ENCODE measurements at places on chromosomes 3 and 15.

DNA sequence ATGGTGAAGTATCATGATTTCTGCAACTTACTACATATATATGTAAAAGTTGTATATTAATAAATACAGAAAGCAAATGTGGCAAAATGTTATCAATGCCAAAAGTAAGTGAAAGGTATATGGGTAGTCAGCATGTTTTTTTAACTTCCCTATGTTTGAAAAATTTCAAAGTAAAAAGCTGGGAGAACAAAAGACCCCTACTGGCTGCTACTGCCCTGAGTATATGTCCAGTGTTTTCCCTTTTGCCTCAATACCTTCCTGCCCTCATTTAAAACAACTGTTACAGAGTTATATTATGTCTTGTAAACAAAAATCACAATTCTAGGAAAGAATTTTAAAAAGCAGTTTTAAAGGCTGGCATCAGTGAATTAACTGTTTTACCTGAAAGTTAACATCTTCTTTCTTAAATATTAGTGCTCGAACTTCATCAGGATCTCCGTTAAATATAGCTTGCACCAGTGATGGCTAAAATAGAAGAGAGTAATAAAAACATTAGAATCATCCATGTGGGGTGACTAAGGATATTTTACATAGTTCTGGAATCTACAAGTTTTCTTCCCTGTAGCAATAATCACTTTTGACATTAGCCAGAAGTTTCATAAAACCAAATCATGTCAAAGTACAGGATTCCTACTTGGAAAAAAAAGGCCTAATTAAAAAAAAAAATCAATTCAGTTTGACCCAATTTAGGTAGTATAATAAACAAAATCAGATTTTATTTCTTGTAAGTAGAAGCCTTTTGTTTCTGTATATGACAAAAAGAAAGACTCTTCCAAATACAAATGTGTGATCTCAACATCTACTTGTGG lies 2.7 kb downstream of the ANKRD28 start:
- DNase-seq = no peak

GRCh38 chr3:131217296-131217741 lies 164.3 kb upstream of the NUDT16 start:
- DNase-seq = no peak

DNA sequence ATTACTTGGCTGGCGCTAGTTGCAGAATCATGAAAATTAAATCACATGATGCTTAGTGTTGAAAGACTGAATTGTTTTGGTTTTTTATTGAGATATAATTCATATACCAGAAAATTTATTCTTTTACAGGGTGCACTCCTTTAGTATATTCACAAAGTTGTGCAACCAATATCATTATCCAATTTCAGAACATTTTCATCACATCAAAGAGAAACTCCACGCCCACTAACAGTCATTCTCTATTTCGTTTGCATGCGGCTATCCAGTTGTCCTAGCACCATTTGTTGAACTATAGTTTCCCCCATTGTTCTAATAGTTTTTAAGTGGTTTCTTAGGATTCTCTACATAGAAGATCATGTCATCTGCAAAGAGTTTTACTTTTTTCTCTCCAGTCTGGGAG lies 3.7 kb downstream of the EHD4 start:
- DNase-seq = no peak

DNA sequence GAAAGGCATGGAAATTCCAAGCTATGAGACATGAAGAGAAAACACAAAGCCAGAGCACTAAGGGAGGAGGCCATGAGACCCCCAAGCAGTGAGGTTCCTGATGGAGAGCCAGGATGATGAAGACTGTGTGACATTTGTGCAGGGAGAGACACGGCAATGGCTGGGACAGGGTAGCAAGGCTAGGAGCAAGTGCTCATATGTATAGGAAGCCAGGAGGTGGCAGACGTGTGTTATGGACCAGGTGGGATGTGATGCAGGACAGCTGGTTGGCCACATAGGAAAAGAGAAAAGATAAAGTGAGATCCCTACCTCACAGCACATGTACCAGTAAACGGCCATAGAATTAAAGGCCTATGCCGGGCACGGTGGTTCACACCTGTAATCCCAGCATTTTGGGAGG lies 112.7 kb downstream of the APBA2 start:
- DNase-seq = no peak

GRCh38 chr15:78766041-78766440 lies 45.2 kb downstream of the ADAMTS7 start:
- no peak for DNase-seq

- peak; percentile 17 for DNase-seq
These were observed 61.2 kb downstream of the TSC22D2 start for GRCh38 chr3:150469031-150469930.

GRCh38 chr15:37109872-37110572 lies 9.7 kb upstream of the MEIS2 start:
- no peak for DNase-seq

GRCh38 chr3:16102905-16103364 lies 71.5 kb upstream of the GALNT15 start:
- DNase-seq = no peak

- DNase-seq = no peak
These were observed 46.1 kb downstream of the FBLN2 start for GRCh38 chr3:13594991-13595421.

GRCh38 chr3:186724911-186725310 lies 7.8 kb downstream of the KNG1 start:
- no peak for DNase-seq

- no peak for DNase-seq
These were observed 106.0 kb downstream of the PTPRG start for GRCh38 chr3:61667383-61667782.

DNA sequence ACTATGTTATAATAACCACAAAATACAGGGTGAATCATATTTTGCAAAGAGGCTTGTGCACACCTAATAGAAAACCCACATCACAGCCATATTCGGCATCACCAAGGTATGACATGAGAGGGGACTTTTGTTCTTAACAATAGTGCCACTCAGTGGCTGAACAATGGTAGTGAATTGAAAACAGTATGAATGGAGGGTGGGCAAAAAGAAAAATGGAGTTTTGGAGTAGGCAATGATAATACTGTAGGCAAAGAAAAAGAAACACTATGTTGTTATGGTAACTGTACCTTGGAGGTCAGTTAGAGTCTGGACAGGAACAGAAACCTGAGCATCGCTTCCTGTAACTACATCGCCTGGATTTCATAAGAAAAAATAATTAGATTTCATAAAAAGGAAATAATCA lies 348.6 kb downstream of the PLCL2 start:
- no peak for DNase-seq

- no peak for DNase-seq
These were observed 10.3 kb upstream of the ABHD10 start for GRCh38 chr3:111968319-111969054.

GRCh38 chr15:64149893-64150578 lies 1.5 kb upstream of the SNX22 start:
- no peak for DNase-seq

GRCh38 chr3:119570229-119570628 lies 9.1 kb upstream of the ADPRH start:
- no peak for DNase-seq

DNA sequence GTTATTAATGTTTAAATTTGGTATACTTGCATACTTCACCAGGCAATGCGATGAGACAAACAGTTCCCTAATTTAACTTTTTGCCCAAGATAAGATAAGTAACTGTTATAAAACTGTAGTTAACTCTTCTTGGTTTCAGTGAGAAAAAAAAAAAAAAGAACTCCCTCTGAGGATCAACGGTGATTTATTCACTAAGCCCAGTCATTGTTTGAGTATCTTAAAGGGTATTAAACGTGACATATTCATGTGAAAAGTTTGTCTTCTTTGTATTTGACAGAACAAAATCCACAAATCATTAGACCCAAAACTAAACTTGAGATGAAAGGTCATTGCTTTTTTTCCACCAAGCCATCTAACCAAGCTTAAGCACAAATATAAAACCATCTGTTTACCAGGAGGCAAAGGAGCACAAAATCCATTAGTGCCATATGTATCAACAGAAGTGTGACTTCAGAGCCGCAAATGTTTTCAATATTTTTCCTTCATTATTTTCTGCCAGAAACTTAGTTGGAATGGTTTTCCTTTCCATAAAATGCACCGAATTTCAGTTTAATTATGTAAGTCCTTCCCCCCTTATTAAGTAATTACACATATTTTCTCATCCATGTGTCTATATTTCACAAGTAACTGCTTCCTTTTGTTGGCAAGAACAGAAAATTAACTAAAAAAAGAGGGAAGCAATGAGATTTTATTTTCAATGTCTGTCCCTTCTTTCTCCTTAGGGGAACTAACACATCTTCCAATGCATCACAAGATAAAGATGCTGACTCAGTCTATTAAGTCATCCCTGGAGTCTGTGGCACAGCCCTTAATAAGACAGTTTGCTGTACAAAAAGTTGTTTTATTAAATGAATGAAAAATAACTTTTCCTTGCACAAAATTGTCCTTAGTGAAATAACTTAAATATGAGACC lies 92.2 kb upstream of the RAP2B start:
- DNase-seq = no peak

GRCh38 chr15:37106490-37107001 lies 6.2 kb upstream of the MEIS2 start:
- DNase-seq = no peak

- no peak for DNase-seq
These were observed 3.8 kb upstream of the SLCO3A1 start for GRCh38 chr15:91849749-91850161.

DNA sequence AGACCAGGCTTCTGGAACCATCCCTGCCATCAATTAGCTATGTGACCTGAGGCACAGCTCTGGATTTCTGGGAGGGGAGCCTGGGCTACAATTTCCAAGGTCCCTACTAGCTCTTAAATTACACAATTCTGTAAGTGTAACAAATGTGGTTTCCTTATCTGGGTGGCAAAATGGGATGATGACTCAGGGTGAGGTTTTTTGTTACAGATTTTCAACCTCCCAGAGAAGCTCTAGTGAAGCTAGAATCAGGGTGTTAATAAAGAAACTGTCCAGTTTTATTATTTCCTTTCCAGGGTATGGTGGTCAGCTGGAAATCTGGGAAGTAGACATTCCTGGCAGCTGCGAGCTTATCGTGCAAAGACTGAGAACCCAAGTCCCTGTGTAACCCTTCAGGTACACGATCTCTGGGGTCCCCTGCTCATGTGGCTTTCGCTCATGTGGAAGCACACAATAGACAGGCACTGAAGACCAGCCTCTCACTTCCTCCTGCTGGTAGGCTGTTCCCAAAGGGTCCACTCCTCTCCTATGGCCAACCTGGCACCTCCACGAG lies 7.3 kb downstream of the RAB27A start:
- DNase-seq = no peak

DNA sequence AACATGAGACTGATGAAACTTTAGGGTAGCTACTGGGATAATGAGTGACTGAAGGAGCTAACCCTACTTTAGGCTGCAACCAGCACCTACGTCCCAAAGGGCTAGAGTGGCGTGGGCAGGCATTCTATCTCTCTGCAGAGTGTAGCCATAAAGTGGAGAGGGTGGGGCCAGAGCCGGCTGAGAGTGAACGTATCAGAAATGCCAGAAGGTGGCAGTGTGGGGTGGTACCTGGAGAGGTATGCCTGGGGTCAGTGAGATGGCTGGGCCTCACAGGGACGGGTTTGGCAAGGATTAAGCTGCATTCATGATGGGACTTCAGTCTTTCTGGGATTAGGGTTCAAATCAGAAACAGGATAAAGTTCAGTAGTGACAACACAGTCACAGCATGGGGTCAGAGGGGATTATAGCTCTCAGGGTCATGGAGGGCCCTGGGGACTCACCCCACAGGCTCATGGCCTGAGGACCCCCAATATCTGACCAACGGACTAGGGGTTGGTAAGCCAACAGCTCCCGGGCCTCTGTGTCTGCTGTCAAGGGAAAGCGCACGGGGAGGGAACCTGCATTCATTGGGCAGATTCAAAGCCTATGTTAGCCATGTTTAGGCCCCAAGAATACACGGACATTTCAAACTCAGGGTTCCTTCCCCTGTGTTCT lies 86.5 kb upstream of the FOXB1 start:
- no peak for DNase-seq

DNA sequence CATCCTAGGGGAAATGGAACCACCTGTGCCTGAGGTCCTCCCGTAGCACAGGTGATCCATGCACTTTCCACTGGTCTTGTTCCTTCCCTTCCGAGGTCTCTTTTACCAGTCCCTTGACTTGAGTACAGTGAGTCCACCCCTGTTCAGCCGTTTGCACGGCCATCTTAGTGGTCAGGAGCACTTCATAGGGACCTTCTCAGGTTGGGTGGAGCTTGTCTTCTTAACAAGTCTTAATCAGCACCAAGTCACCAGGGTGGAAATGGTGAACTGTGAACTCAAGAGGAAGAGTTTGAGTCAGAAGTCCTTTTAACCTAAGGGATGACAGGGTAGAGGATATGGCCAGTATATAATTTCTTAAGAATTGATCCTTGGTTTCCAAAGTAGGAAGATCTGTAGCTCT lies 21.4 kb downstream of the ARL8B start:
- DNase-seq = no peak

DNA sequence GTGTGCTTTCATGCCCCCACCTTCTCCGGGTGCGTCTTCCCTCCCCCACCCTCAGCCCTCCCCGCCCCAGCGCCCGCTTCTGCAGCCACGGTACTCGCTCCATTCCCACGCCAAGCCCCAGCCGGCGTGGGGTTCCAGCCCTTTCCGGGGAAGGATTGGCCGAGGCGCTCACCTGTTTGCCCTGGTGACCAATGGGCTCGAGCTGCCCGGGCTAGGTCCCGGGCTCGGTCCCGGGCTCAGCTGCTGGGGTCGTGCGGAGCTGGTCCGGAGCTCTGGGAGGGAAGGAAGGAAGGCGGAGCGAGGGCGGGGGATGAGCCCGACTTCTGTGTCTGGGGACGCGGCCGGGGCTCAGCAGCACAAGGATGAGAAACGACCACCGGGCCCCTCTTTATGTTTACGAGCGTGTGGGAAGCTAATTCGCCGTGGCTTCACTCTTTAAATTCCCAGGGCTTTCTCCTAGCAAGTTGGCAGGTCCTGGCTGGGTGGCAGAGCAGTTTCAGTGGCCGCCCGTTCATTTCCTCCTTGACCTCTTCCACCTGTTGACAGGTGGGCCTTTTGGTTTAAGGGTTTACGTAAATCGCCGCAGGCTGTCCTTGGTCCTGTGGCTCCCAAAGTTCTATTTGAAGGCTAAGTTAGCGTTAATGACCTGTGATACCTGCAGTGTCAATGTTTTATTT lies at the start of gene IGSF10:
IGSF10 (minus strand) TSS at position 288 of the 677 bp plus-strand sequence. CDS start 2,352 bp downstream, outside the sequence.
- DNase-seq = no peak

DNA sequence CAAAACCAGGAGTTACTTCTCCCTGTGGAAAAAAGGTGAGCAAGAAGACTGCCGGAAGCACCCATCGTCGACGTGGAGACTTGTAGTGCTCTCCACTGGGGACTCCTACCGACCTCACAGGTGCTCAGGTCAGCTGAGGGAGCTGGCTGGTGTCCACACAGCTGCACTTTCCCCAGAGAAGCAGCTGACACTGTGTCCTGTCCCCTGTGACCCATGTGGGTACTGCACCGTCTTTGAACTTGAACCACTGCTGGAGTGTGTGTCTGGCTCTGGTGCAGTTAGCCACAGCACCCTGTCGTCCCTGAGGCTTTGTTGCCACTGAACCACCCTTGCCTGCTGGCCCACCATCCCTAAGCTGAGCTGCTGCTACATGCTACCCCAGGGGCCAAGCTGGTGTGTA lies 270.8 kb downstream of the CACNA2D3 start:
- no peak for DNase-seq

GRCh38 chr15:56242576-56243162 lies 1.0 kb downstream of the RFX7 start:
- no peak for DNase-seq

Measured in thoracic aorta (tissue), 2 donors.